ENCODE measurements at places on chromosomes 2 and 18.

DNA sequence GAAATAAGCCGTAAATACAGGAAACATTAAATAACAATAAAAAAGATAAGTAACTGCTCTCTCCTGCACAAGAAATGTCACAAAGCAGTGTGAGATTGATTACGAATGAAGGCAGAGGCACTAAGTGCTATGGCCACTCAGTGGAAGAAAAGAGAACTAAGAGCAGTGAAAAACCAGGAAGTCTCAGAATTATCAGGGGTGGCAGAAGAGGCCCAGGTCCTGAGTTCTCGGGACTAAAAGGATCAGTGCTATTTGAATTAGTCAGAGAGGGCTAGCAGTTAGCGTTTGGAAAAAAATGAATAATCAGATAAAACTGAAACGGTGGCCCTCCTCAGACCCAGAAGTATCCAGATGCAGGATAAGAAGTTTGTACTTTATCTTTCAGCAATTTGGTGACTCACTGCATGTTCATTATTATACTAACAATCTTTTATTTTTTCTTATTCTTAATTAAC, 367.1 kb downstream of the ZEB2 start:
- DNase-seq = no peak

- DNase-seq = no peak
Observed at GRCh38 chr2:22481486-22482259, 903.3 kb upstream of the KLHL29 start.

DNA sequence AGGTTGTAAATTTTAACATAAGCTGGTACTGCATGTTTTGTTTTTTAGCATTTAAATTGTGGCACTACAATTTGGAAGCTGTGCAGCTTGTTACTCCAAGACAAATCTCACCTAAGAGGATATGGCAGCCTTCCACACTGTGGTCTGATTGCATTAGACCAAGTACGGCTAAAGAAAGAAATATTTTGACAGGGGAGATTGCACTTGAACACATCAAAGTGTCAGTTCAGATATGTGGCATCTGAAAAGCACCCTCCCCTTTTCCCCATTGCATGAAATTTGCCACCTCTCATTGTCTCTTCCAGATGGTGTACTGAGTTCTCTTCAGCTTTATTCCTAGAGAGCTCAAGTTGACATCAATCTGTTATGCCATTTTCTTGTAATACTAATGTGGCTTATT, 295.9 kb downstream of the ERBB4 start:
- no peak for DNase-seq

GRCh38 chr2:133768256-133768655, 200.0 kb upstream of the NCKAP5 start:
- DNase-seq = no peak

DNA sequence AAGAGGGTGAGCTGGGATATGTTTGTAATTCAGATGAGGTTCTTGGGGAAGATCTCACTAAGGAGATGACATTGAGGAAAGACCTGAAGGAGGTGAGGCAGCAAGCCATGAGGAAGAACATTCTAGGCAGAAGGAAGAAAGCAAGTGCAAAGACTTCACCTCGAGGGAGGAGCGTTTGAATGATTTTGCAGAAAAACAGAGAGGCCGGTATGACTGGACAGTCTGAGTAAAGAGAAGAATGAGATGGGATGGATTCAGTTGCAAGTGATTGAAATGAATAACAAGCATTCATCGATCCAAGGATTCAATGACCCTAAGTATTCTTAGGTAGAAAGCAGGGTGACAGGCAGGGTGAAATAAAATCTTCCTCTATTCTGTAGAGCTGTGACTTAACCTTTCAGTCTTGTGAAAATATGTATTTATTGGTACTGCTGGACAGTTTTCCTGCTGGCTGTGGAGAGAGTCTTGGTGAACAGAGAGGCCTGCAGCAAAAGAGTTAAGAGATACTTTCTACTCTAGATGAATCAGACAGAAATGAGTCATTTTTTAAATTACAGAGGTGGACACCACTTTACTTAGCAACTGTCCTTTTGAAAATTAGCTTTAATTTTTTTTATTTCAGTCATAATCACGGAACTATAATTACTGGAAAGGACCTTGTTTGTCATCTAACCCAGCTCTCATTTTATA, 278.4 kb downstream of the LRRTM1 start:
- DNase-seq = no peak

Measured in GM06990 (cell line).